ENCODE measurements at places on chromosomes 5 and 9.

DNA sequence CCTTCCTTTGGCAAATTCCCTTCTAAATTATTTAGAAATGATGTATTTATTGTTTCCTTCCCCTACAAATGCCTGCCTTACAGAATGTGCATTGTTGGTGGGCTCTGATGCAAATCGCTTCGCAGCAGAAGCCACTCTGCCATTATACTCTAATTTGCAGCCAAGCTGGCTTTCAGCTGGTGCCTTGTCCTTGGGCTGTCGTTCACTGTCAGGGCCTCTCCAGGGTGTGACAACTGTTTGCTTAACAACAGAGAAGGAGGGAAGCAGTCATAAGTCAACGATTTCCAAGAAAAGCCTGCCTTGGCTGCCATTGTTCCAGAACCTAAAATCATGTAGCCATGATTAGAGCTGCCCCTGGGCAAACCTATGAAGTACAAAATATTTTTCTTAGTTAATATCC lies 260.1 kb upstream of the RGMB start:
- DNase-seq = no peak

DNA sequence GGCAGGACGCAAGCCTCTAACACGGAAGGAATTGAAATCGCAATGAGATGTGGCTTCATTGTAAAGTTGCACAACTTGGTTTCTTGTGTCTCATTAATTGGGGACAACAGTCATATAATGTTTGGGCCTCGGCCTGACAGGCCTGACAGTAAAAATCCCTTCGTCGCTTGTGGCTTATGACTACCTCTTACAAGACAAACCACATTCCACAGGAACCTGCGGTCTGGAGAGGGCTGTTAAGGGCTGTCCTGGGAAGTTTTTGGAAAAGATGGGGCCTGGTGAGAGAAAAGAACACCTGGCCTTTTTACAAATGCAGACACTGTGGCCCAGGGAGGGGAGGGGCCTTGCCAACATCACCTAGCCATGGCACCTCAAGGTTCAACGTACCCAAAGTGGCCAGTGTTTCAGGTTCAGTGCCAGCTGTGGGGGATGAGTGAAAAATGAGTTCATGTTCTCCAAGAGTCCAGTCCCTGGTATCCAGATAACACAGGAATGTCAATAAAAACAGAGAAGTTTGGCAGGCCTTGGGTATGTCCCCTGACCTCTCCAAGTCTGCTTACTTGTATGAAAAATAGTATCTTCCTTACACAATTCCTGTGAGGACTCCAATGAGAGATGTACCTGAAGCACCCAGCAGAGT lies 22.2 kb downstream of the SHB start:
- DNase-seq = no peak

DNA sequence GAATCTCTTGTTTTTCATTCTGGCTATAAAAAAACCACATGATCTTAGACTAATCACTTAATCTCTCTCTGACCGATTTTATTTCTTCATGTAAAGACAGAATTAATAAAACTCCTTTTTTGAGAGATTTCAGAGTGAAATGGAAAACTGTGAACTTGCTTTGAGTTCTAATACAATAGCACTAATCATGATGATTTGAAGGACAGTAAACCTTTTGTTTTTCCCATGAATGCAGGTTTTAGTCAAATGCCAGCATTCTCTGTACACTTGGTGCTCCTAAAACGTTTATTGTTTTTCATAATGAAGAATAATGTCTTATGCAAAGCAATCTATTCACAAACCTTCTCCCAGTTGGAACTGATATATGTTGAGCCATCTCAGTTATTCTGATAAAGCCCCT lies 86.8 kb downstream of the SLC24A2 start:
- no peak for DNase-seq

DNA sequence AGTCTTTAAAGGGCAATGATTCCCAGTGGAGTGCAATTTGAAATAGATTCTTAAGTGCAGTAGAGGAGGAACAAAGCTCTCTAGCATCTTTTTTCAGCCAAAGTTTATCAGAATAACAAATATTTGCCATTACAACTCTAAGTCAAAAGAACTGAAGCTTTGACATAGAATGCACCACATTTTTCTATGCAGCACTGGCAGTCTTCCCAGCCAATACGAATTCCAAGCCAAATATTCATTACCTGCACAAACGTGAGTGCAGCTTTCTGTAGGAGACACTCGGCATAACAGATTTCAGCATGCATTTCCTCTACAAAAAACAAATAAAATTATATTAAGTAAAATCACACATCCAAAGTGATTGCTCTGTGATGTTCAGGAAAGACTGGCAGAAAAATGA lies 103.4 kb downstream of the TTC39B start:
- no peak for DNase-seq

GRCh38 chr5:118605761-118606160 lies 382.6 kb downstream of the DTWD2 start:
- DNase-seq = peak; percentile 4

GRCh38 chr5:144248015-144248414 lies 77.3 kb downstream of the KCTD16 start:
- no peak for DNase-seq

GRCh38 chr5:8457187-8458037 lies 588.5 kb downstream of the MTRR start:
- DNase-seq = peak; percentile 14

DNA sequence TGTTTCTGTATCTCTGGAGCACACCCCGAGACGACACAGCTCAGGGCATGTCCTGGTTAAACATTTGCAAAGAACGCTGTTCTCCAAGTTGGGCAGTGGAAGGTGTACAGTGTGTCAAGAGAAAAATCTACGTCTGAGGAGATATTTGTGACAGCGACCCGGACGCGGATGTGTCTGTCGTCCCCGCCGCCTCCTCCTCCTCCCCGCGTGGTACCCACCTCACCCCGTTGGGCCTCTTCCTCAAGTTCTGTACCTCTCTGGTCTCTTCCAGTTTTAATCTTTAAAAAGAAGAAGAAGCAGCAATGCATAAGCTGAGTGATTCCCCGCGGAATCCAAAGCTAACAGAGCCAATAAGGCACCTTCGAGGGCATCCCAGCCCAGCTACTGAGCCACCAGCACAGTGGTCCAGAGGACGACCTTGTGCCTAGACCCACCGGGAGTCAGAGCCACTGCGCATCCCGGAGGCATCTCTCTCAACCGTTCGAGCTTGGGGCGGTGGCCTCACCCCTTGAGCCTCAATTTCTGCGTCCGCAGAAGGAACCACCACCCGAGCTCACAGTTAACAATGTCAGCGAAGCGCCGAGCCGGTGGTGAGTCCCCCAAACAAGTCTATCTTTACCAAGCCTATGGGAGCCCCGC lies 467 bp downstream of the C9orf78 start:
- peak; percentile 34 for DNase-seq

DNA sequence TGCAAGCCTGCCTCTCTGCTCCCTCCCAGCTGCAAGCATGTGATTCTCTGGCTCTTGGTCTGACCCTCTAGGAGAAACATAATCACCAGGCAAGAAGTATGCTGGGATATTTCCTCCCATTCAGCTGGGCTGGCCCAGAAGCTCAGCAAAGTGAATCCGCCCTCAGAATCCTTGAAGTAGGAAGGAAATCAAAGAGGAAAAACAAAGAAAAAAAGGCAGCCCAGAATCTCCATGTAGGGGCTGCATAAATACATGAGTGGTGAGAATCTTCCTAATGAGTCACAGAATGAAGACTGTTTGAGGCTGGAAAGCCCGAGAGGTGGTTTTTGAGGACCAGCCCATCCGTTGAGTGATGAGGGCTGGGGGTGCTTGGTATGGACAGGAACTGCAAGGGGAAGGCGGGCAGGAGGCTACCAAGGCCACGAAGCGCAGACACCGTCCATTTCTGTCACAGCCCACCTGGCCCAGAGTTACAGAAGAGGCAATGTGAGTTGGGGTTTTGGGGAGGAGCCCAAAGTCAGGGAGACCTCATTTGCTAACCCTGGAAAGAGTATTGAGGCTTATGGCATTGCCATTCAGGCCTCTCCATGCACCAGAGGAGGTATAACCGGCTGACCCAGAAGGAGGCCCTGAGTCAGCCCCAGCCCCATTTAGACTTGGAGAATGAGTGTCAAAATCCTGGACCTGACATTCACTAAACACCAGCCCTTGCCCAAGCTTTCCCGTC lies 33.4 kb upstream of the TGFBR1 start:
- no peak for DNase-seq

DNA sequence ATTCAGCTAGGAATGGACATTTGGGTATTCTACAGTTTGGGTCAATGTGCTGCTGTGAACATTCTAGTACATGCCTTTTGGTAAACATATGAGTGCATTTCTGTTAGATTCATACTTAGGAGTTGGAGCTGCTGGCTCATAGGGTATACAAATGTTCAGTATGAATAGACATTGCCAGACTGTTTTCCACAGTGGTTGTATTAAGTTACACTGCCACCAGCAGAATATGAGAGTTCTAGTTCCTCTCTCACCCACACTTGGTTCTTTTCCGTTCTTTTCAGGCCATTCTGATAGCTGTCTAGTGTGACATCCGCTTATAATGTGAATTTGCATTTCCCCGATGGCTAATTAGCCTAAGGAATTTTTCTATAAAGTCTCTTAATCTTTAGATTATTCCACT lies 25.0 kb downstream of the STOM start:
- DNase-seq = no peak

- no peak for DNase-seq
These were observed 12.3 kb downstream of the DCANP1 start for GRCh38 chr5:135434591-135435466.

DNA sequence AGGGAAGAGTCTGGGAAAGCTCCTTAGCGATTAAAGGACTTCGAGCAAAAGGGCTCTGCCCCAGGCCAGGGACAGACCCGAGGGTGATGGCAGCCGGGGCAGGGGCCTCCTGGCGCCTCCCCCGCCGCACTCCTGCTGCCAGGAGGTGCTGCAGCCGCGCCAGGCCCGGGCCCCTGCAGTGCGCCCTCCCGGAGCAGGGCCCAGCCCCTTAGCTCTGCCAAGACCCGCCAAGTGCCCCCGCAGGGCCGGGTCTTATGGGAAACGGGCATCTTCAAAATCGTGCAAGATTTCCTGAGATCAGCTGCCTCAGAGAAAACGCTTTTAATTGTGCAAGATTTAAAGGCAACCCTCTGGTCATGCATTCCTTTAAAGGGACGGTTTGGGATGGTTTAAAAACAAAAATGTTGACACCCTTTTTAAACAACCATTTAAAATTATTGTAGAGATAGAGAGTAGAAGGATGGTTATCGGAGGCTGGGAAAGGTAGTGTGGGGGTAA lies 52.4 kb downstream of the CDC14B start:
- peak; percentile 8 for DNase-seq

- no peak for DNase-seq
These were observed 51.7 kb downstream of the CCDC180 start for GRCh38 chr9:97359147-97359546.

- no peak for DNase-seq
These were observed 131.6 kb downstream of the PRDM6 start for GRCh38 chr5:123220621-123221146.

GRCh38 chr5:66151030-66151429 lies 6.9 kb downstream of the SREK1 start:
- no peak for DNase-seq

GRCh38 chr5:100502684-100503083 lies 32.5 kb upstream of the FAM174A start:
- DNase-seq = no peak

DNA sequence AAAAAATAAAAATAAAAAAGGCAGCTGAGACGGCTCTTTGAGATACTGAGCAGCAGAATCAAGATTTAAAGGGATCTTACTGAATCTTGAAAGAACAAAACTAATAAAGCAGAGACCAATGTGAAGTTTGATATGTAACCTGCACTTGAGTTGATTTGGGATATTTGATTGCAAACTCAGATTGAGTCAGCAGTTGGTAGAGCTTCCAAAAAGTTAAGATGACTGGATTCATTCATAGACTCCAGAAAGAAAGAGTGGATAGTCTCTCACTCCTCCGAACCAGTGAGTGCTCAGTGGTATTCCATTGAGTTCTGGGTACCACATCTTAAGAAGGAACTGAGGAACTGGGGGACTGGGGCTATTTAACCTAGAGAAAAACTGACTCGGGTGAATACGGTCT lies 52.7 kb upstream of the TESK1 start:
- no peak for DNase-seq

DNA sequence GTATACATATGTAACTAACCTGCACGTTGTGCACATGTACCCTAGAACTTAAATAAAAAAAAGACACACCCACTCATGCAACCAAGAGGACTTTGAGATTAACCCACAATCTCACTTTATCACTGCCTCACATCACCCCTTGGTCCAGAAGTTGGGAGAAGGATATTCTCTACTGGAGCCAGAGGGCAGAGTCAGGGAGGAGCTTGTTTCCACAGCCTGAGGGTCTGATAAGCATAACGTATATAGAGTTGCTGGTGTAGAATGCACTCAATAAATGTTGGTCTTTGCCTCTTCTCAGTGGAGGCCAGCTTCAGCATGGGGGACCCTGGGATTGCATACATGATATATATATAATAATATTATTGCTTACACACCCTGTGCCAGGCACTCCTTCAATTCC lies 10.1 kb downstream of the KCNV2 start:
- DNase-seq = no peak

DNA sequence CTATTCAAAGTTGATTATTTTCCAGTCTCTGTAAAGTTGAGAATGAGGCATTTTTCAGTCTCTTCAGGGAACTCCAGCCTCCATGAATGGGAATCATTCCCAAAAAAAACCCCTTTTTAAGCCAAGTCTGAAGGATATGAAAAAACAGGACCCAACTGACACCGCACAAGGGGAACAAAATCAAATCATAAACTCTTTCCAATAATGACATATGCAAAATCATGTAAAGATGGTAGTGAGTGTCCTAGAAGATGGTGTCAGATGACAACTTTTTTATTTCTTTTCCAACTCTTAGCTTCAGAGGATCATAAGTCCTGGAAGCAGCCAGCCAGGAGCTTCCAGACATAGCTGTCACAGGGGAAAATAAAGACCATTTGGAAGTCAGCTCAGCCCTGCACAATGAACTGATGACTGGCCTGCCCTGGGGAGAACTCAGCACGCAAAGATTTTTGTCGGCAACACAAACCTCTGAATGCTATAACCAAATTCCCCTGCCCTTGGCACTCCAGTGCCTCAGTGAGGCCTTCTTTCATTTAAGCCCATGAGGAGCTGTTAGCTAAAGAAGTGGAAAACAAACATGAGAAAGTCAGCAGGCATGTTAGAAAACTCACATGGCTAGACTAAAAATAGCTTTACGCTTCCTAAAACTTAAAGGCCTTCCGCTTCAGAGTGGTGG lies 85.4 kb downstream of the SLC1A3 start:
- no peak for DNase-seq

DNA sequence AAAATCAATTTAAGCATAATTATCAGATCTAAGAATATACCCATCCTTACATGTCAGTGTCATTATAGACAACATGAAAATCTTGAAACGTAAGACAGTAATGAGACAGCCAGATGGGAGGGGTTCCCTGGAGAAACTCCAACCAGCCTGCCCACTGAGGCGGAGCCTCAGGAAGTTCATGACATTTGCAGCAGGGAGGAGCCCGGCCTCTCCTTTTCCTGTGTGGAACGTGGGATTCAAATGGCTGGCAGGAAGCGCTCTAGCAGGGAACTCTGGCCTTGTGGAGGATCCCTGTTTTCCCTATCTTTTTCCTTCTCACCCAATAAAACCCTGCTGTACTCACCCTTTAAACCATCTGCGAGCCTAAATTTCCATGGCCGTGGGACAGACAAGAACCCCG lies 176.6 kb upstream of the KCNN2 start:
- DNase-seq = no peak

GRCh38 chr9:101639785-101640665 lies 45.3 kb upstream of the PPP3R2 start:
- no peak for DNase-seq
